ENCODE measurements at places on chromosomes 7 and 10.

GRCh38 chr10:87837445-87837844 is 19.4 kb upstream of the ATAD1 start:
- DNase-seq: no peak

DNA sequence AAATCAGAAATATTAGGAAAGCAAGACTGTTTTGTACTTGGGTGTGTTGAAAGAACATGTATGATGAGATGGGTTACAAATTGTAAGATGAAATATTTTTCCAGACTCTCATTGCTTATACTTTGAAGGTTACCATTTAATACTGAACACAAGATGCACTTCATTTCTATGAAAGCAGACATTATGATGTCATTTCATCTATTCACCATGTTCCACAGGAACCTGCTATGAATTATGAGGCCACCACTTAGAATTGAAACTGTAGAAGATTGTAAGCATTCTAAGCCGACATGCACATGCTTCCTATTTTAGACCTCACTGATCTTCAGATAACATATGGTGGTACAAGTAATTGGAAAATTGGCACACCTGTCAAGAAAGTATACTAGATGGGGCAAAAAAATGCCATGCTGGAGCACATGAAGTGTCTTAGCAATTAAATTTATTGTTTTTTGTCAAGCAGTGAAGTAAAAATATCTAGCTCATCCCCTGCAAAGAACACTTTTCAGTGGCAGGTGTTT is 195.0 kb downstream of the PHF14 start:
- DNase-seq: no peak

- DNase-seq: peak; percentile 8
Observed at GRCh38 chr7:157613575-157614322, 276.9 kb downstream of the DNAJB6 start.

DNA sequence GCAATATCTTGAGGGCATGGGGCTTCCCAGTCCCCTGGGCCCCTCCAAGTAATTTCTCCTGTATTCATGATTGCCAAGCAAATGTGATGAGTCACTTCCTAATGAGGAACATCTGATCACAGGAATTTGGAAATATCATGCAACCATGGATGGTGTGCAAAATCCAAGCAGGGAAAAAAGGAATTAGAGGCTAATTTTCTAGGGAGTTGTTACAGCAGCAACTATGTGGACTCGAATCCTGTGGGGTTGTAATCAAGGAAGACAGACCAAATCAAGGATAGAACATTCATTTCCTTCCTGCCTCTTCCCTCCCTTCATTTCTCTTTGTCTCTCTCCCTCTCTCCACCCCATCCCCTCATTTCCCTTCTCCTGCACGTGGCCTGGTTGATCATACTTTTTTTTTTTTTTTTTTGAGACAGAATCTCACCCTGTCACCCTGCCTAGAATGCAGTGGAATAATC is 23.9 kb upstream of the AGFG2 start:
- DNase-seq: no peak

DNA sequence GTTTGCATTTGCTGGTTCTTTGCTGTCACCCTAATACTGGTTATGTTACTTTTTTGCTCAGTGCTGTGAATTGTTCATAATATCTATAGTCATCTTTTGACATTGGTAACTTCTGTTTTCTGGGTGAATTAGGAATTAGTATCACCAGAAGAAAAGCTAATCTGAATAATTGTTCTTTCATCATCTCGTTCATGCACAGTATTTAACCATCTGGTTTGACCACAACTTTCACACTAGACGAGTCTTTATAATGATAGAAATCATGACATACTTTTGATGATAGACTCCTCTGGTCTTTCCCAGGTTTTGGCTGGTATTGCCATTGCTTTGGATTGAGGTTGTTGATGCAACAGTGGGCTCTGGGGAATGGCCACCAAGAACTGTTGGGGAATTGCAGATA is 25.1 kb downstream of the SGPL1 start:
- DNase-seq: no peak

All from small intestine (tissue), 16 donors.